ENCODE measurements at places on chromosomes 3 and 15. TPM values are rescaled to one million over a fixed set of nuclear protein-coding genes. Genes with fewer than 3 reads are reported as not detected.

- DNase-seq, result no peak
Measured at GRCh38 chr3:107416886-107417285, 39.6 kb downstream of the CCDC54 start.

DNA sequence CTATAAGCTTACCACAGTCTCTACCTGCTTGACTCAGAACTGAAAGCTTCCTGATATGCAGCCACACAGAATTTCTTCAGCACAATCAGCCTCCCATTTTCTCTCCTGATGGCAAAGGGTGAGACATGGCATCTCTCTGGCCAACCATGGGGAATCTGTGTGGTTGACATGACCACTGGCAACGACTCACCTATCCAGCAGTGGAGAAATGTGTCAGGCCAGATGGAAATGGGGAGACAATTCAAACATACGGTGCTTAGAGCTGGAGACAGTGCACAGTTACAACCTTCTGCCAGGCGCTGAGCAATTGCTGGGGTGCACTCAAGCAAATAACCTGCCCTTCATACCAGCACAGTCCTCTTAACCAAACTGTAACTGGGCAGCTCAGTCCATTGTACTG, 3.6 kb downstream of the ZNF385D start:
- no peak for DNase-seq

DNA sequence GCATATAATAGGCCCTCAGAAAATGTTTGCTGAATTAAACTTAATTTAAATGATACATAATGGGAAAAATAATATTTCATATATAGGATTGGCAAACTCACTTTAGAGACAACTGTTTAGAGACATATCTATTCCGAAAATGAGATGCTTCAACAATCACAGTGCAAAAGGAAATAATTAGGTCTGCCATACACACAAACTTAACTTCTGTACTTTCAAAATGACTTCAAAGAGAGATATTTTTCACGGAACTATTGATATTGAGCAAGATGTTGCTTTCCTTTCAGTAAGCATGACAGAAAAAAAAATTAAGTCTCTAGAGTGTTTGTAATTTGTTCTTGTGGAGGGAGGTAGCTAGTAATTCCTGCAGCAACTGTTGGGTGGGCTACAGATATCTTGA, 769.5 kb downstream of the TUSC7 start:
- DNase-seq, result no peak

DNA sequence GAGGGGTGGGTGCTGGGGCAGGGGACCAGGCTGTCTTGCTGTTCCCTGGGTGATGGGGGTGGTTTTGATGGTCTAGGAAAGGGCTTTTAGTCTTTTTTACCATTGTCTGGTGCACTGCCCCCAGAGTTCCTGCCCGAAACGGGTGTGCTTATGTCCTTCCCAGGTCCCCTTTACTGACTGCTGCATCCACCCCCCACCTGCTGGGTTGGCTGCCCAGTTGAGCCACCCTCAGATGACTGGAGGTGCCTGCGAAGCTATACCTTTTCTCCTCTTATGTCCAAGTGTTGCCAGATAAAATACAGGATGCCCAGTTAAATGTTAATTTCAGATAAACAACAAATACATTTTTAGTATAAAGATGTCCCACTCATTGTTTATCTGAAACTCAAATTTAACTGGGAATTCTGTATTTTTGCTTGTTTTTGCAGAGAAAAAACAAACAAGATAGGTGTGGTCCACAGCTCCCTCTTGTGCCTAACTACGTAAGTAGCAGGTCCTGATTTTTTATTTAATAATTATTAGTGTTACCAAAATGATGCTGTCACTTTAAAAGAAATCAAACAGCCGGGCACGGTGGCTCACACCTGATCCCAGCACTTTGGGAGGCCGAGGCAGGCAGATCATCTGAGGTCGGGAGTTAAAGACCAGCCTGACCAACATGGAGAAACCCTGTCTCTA, 6.1 kb upstream of the RPP14 start:
- DNase-seq, result no peak

DNA sequence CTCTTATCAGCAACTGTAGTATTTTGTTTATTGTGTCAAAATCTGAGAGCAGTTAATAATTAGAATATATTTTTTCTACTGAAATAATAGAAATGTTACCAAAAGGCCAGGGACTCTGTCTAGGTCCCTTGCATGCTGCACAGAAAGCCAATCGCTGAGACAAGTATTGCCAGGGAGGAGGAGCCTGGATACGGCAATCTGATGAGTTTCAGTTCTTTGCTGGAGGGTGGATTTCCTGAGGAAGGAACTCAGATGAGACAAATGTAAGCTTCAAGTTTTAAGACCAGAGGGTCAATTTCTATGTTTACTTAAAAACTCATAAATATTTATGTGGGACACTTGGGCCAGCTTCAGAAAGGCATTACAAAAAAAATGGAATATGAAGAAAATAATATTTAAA, 252.2 kb downstream of the GABRG3 start:
- no peak for DNase-seq

- peak; percentile 9 for DNase-seq
Measured at GRCh38 chr3:195073866-195074860, 196.8 kb downstream of the XXYLT1 start.

DNA sequence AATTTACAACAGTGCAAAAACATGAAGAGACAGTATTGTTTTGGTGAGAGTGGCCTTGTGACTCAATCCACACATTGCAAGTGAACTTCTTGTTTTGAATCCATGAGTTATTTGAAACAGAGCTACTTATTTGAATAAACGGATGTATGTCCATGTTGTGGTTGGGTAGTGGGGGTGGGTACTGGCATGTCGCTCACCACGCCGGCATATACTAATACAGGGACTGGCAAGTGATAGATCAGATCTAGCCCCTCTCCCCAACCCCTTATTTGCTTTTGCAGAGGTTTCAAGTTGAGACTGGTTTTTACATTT, 83.8 kb downstream of the EDEM1 start:
- no peak for DNase-seq

Gene OR5H2
- not detected for total RNA-seq

Gene CD96
- total RNA-seq, result 0.32 TPM

Gene ULK3
- total RNA-seq, result 47.5 TPM
